ENCODE measurements at places on chromosomes 11 and 22. TPM values are rescaled to one million over a fixed set of nuclear protein-coding genes. Genes with fewer than 3 reads are reported as not detected.

- DNase-seq = no peak
These were observed 130.9 kb downstream of the KIF18A start for GRCh38 chr11:27977031-27977430.

DNA sequence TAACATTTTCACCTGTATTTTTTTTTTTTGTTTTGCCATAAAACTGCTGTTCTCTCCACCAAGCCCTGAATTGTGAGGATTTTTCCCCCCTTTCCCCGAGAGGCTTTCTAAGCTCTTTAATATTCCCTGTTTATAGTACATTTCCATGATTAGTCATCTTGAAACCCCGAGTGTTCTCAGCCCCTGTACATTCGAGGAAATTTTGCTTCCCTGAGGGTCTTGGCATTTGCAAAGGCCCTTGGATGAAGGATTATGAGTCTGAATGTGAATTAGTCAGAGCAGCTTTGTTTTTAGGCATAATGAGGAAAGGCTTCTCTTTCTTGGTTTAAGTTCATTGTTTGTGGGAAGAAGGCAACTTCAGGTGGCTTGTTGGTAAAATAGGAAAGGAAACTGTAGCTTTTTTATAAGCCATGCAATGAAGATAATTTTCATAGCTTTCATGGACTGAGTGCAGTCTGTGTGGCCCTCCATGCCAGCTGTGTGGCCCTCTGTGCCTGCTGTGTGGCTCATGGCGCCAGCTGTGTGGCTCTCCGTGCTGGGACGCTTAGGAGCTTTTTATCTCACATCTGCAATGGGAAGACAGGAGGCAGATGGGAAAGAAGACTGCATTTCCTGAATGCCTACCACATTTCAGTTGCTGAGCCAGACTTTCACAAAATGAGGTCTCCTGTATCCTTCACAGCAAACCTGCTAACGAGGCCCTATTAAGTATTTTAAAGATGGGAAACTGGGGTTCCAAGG is 129.0 kb downstream of the TEAD1 start:
- no peak for DNase-seq

DNA sequence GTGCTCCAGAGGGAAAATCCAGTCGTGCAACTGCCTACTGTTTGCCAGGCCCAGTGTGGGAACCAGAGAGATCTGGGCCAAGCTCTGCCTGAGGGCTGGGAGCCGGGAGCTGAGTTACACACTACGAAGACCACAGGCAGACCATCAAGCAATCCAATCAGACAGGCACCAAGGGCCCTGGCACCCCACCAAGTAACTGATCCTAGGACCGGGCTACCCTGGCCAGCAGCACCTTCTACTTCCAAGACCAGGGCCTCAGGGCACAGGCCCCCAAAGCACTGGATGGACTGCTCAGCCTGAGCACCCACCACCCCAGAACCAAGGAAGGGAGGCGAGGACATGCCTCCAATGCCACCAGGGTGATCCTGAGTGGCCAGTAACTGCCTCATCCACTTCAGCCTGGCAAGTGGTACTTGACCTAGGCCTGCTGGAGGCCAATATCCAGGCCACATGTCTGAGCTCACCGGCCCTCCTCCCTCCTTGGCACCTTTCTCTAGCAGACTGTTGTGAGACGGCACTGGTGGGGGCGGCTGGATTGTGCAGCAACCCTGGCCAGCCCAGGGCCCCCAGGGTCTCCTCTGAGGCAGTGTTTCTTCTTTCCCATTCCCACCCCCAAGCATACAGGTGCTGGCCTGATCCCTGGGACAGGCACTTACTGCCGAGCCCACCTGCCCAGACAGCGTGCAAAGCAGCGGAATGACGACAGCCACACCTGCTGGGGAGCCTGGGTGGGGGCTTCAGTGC is 20.7 kb upstream of the ARFGAP3 start:
- no peak for DNase-seq

- peak; percentile 64 for DNase-seq
These were observed 12.3 kb downstream of the TBX1 start for GRCh38 chr22:19772673-19773469.

- no peak for DNase-seq
These were observed 8.8 kb downstream of the SLC35F2 start for GRCh38 chr11:107849790-107850189.

GRCh38 chr22:27420817-27421361 is 380.7 kb downstream of the MN1 start:
- DNase-seq = peak; percentile 88

Gene MIOX
- not detected for total RNA-seq

Gene P2RX6
- total RNA-seq = 3.9 TPM

Gene GRAP2
- 1.6 TPM for total RNA-seq

Gene MFRP
- not detected for total RNA-seq

Gene BDNF
- 4.0 TPM for total RNA-seq

Gene MMP27
- not detected for total RNA-seq

Gene SHANK2
- 0.11 TPM for total RNA-seq

Gene MUC2
- total RNA-seq = not detected
